ENCODE measurements at places on chromosomes 11 and 22.

GRCh38 chr11:132312161-132312560 is 941.7 kb downstream of the NTM start:
- no peak for DNase-seq

DNA sequence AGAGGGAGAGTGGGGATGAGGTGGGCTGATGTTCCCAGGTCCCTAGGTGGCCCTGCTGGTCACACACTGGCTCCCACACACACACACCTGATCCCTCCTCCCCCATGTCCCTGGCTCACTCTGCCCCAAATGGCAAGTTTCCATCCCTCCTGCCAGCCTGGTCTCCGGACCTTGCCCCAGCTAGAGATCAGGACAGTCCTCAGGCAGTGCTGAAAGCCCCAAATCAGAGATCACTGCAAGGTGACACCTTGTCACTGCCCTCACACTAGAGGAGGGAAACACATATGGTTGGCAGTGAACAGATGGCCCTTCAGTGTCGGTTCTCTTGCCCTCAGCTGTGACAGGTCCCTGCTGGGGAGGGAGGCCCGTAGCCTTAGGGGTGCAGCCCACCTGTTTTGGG is 7.6 kb downstream of the TMPRSS5 start:
- no peak for DNase-seq

GRCh38 chr22:31618057-31618456 is 44.0 kb downstream of the PISD start:
- DNase-seq = no peak

DNA sequence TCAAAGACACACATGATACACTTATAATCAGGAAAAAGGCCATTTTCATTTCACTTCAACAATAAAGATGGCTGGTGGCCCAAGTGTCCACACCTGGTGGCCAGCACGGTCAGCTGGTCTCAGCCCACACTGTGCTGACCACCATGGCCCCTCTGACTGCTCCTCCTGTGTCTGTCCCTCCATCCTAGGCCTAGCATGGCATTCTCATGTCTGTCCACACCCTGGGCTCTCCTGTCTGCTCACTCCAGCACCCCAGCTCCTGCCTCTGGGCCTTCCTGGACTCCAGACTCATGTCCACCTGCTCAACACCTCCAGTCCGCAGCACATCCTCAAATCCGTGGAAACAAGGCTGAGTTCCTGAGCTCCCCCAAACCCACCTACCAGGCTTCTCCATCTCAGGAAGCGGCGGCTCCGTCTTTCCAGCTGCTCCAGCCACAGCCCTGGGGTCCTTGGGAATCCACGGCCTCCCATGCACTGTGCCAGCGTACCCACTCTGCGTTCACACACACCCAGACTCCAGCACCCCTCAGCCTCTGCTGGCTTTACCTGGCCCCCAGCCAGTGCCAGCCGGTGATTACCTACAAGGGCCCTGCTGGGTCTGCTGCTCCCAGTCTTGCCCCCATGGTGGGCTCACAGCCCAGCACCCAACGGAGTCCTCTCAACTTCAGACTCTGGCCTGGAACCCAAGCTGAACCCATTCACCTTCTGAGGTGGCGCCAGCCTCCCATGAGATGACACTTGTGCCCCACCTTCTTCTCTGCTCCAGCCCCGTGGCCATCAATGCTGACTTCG is 13.9 kb downstream of the SIRT3 start:
- peak; percentile 7 for DNase-seq

- DNase-seq = no peak
These were observed 121.0 kb downstream of the BUD13 start for GRCh38 chr11:116651737-116652237.

- no peak for DNase-seq
These were observed 218.5 kb downstream of the AASDHPPT start for GRCh38 chr11:106295974-106296373.

GRCh38 chr22:49017482-49018329 is 810.0 kb downstream of the BRD1 start:
- no peak for DNase-seq

GRCh38 chr11:65416841-65417701 is 5.5 kb upstream of the NEAT1 start:
- peak; percentile 60 for DNase-seq

DNA sequence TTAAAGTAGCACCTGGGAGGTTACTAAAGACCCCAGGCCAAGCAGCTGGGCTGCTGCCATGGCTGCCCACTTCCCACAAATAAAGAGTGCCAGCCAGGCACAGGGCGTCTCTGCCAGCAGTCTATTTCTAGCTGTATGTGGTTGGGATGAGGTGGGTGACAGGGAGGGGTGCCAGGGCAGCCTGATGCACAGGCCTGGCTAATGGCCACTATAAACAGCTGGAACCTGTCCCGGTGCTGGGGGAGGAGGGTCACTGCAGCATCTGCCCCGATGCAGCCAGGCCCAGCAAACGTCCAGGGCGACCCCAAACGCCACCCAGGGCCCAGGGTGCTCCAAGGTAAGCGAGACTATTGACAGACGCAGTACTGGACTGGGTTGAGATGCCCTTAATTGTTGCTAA is 37.4 kb downstream of the SCUBE1 start:
- DNase-seq = no peak

- no peak for DNase-seq
These were observed 274.1 kb downstream of the MIAT start for GRCh38 chr22:26931471-26931870.

DNA sequence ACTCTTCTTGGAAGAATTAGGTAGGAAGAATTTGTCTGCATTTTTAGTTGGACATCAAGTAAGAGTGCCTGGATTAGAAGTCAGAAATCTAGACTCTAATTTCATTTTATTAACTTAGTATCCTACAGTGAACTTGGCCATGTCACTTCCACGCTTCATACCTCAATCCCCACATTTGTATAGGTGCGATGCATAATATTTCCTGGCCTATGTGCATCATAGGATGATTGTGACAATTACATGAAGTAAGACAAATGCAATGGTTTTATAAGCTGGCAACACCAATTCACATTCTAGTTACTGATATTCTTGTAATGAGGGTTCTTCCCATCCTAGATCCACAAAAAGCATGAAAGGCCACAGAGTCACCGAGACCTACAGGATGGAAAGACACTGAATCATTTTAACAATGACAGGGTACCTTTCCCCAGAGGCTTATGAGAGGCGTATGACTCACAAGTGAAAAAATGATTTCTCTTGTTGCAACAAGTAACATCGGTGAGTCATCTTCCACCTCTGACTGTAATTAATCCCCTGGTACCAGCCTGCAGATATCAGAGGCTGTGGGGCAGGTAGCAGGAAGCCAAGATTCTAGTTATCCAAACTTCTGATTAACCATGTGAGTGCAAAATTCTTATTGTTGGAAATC is 56.0 kb upstream of the OR5AK2 start:
- no peak for DNase-seq

GRCh38 chr11:34067383-34068065 is 16.0 kb downstream of the CAPRIN1 start:
- no peak for DNase-seq

DNA sequence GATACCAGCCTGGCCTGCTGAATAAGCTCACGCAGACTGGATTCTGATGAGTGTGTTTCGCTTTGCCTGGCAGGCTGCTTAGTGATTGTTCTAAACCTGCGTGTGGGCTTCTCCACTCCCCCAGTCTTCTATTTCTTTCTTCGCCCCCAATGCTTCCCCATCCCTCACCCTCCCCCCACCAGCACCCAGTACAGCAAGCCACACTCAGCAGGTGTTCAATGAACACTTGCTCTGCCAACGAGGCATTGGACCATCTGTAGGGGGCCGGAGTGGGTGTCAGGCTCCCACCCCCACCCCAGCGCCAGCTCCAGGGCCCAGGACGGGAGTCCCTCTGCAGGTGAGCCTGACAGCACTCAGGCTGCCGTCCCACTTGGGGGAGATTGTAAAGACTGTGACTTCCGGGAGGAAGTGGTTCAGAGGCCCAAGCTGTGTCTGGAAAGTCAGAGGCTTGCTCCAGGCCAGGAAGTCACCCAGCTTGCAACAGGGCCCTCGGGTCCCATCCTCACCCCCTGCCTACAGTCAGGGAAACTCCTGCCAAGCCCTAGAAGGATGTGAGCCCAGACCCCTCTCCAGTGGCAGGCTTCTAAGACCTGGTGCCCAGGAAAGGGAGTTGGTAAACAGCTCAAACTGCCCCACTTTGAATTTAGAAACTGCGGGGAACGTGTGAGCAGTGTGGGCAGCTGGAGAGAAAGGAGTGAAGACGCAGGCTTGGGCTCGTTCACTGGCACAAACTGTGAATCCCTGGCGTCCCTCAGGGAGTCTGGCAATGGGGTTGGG is 66.3 kb upstream of the PRDM11 start:
- peak; percentile 63 for DNase-seq

GRCh38 chr22:19970031-19970478 is 28.4 kb upstream of the TXNRD2 start:
- no peak for DNase-seq

DNA sequence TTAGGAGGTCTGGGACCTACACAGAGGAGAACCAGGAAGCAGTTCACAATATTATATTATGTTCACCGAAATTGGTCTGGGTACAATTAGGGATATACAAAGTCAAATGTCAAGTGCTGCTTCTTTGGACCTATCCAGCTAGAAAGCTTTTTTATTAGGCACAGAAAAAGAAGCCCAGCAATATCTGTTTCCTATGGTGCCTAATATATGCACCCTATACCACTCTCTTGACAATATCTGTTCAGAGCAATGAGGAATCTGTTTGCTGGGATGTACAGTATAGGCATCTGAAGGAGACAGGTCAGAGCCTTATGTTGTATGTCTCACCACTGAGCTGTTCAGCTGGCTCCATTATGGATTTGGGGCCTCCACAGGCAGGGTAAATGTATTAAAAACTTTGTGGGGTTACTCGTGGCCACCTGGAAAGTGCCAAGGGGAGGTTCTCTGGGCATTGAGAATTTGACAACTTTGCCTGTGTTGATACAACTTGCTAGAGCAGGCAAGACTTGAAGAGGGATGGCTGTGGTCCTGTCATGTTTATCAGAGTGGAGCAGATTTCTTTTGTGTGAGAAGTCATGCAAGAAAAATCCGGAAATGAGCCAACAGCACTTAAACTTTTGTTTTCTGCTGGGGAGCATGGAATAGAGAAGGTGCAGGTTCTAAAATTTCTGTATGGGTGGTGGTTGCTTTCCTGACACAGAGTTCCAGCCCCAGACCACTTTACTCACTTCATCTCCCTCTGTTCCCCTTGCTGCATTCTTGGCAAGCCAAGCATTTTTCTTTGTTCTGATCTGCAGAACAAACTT is 10.1 kb downstream of the STIM1 start:
- DNase-seq = no peak

GRCh38 chr11:94636388-94636949 is 69.3 kb downstream of the PIWIL4 start:
- no peak for DNase-seq

GRCh38 chr11:73192272-73192671 is 25.8 kb upstream of the P2RY2 start:
- DNase-seq = no peak

- no peak for DNase-seq
These were observed 25.7 kb downstream of the MPPED2 start for GRCh38 chr11:30560206-30561106.

DNA sequence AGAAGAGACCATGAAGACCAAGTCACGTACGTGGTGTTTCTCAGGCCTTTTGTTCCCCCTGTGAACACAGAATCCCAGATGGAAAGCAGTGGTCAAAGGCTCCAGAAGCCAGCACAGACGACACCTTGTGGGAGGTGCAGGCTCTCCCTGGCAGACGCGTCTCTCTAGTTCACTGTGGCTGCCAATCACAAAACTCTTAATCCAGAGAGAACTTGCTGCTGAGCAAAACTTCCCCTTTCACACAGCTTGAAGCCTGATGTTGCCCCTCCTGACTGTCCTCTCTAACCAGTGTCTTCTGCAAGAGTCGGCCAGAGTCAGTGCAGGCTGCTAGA is 67.1 kb downstream of the PIWIL3 start:
- DNase-seq = no peak

DNA sequence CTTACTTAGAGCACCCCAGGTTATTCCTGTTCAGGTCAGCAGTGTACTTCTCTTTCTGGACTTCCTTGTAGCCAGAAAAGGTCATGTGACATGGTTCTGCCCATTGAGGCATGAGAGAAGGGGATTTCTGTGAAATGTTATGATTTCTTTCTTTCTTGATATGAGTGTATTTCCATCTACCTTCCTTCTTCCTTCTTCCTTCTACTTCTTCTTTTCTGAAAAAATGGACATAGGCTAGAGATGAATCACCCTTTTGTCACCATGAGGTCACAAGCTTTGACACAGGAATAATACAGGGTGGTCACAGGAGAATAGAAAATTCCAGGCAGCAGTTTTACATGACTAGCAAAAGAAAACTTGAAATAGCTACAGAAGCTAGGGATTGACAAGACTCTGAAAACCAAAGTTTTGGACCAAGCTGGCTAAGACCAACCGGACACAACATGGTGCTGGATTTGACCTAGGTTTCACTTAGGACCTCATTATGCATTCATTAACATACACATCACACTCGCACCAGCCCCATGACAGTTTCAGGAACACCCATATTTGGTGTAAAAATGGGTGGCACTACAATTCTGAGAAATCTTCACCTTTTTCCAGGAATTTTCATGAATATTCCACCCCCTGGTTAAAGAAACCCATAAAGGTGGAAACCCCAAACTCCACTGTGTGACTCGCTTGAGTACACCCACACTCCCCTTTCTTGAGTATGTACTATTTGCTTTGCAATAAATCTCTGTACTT is 21.2 kb upstream of the MAP6 start:
- peak; percentile 47 for DNase-seq

- no peak for DNase-seq
These were observed 13.0 kb downstream of the SPATA19 start for GRCh38 chr11:133832096-133832990.

DNA sequence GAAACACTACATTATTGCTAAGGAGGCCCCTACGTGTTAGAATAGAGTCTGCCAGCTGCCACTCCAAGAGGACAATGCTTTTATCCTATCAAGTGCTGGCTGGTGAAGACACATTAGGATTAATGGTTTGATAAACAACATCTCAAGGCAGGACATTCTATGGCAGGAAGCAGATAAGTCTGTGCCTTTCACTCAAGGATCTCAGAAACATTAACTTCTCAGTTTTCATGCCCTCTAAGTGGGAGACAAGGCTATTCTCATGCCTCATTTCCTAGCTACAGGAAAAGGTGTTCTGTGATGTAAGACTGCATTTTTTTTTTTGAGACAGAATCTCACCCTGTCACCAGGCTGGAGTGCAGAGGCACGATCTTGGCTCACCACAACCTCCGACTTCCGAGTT is 23.5 kb upstream of the TIMP3 start:
- no peak for DNase-seq

GRCh38 chr11:9577556-9577955 is 4.1 kb downstream of the WEE1 start:
- DNase-seq = no peak

DNA sequence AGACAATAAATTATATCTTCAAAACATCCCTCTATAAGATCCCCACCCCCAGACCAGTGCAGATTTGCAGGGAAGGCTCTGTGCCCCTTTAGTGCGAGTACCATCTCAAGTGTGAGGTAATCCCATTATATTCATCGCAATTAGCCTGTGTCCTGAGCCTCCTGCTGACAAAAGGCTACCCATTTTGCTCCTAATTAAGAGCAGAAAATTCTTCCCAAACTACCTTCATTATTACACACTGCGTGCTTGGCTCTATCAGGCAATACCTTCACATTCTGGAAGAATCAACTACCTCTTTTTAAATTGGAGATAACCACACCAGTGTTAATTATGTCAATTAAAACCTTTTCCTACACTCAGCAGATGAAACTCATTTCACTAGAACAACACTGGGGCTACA is 1133.4 kb upstream of the CCDC90B start:
- DNase-seq = no peak

GRCh38 chr11:111361052-111361801 is 17.8 kb downstream of the POU2AF1 start:
- DNase-seq = no peak

GRCh38 chr22:35114131-35114980 is 48.4 kb downstream of the ISX start:
- no peak for DNase-seq

GRCh38 chr11:76231121-76231738 is 24.9 kb upstream of the WNT11 start:
- DNase-seq = no peak
